H9 (cell line): ENCODE measurements at places on chromosomes 12 and 14.

GRCh38 chr12:1613860-1614259, 15.2 kb upstream of the WNT5B start:
- no peak for DNase-seq

DNA sequence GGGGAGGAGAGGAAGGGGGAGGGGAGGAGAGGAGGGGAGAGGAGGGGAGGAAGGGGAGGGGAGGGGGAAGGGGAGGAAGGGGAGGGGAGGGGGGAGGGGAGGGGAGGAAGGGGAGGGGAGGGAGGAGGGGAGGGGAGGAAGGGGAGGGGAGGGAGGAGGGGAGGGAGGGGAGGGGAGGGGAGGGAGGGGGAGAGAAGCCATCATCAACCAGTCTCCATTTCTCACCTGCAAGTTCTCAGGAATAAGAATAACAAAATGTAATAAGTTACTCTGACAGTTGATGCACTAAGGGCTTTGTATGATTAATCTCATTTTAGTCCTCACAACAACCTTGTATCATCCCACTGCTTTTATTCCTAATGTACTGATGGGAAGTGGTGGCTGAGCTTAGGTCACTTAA, 59.1 kb upstream of the TMEM263 start:
- DNase-seq: no peak

DNA sequence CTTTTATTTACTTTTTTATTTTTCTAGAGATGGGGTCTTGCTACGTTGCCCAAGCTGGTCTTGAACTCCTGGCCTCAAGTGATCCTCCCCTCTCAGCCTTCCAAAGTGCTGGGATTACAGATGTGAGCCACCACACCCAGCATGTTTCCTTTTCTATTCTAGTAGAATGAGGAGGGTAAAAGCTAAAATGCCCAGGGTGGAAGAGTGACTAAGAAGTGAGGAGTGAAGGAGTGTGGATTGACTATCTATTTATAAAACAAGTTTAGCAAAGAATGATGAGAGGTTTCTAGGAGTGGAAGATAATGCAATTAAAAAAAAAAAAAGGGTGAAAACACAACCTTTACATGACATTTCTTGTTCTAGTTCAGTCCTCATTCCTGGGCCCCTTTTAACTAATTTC, 29.8 kb upstream of the PKP2 start:
- DNase-seq: no peak

DNA sequence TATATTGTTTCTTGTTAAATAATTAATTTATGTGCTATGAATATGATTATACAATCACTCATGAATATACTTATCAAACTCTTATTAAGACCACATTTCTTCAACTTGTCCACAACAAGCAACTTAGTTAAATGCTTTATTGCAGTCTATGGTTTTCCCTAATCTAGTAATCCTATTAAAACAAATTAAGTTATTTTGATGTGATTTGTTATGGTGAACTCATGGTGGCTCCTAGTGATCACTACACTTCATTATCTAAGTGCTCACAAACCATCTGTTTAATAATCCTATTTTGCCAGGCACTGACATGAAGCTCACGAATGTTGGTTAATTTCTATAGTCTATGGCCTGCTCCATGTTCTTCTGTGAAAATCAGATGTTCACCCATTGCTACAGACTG, 42.9 kb downstream of the INSM2 start:
- DNase-seq: no peak

DNA sequence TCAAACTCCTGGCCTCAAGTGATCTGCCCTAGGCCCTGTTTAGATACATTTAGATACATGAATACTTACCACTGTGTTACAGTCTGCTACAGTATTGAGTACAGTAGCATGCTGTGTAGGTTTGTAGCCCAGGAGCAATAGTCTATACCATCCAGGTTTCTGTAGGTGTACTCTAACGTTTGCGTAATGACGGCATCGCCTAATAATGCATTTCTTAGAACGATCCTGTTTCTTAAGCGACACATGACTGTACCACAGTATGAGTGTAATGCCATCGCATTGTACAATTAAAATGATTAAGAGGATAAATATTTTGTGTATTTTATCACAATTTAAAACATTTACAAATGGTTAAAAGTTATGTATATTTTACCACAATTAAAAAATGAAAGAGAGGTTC, 18.9 kb downstream of the TMEM120B start:
- no peak for DNase-seq

- DNase-seq: peak; percentile 36
Observed at GRCh38 chr14:56422703-56423213, 156.8 kb upstream of the TMEM260 start.

DNA sequence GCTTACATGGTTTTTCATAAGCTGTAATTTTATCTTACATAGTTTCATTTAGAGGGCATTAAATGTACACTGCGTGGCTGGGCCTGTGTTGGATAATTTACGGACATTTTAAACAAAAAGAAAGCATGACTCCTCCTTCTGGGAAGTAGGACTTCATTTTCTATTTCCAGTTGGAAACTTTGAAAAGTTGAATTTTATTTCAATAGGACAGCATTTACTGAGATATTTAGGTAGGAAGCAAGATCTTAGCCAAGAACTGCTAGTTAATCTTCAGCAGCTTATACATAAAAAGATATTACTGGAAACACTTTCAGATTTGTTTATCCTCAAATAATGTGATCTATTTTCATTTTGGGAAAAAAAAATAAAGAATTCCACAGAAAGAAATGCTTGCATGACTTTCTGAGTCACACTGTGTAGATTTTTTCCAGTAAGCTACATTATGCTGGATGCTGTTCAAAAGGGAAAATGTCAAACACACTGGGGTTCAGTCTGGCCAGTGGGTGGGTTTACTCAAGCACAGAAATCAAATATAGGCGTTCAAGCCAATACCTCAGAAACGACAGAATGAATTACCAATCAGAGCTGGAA, 239.4 kb upstream of the KRR1 start:
- DNase-seq: no peak

DNA sequence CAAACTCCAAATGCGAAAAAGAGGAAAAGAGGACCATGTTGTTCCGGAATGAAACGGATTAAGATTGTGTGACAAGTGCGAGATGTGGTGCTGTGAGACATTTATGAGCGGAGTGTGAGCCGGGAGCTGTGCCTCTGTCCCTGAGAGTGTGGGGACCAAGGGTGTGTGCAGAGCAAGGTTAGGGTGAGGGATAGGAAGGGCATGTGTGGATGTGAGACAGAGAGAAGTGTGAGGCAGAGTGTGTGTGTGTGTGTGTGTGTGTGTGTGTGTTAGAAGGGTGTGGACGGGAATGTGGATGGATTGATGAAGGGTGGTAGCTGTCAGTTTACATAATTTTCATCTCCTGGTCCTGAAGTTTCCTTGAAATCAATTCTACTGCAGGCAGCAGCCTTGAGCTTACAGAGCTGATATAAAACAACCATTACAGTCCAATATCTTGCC, 4.3 kb upstream of the OTX2 start:
- peak; percentile 58 for DNase-seq

GRCh38 chr14:60777856-60778578, 43.5 kb downstream of the MNAT1 start:
- DNase-seq: no peak

- DNase-seq: no peak
Observed at GRCh38 chr12:102029141-102029540, 32.6 kb downstream of the WASHC3 start.

DNA sequence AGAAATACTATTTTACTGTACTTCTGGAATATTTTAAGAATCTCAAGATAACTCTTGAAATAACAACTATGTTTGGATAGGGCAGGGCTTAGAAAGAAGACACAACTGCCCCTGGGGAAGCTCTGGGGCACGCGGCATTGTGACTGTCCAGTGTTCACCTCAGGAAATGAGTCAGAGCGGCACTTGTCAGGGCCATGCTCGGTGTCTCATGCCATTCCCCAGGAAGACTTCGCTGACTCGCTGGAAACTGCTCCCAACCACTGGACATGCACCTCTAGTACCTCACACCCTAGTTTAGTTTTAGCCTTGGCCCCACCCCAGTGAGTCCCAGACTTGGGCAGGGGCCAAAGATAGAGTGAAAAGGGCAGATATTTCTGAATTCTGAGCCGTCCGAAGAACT, 192.0 kb downstream of the TTC7B start:
- DNase-seq: no peak

GRCh38 chr12:124007826-124008570, 35.0 kb downstream of the ZNF664 start:
- DNase-seq: no peak

- peak; percentile 42 for DNase-seq
Observed at GRCh38 chr12:47189728-47190127, 110.0 kb upstream of the AMIGO2 start.

DNA sequence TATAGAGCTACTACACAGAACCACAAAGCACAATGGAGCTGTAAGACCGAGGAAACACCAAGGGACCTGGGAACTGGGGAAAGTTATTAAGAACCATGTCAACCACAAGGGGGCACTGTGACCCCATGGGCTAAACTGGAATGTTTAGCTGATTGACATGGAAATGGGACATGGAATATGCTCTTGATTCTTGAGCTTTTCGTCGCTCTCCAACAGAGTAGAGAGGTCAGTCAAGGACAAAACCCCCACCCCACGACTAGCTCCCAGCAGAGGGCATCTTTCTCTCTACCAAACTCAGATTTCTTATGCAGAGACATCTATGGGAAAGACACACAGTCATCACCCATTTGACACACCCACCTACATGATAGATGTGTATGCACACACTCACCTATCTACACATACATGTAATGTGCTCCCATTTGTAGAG, 10.1 kb downstream of the NDRG2 start:
- DNase-seq: peak; percentile 85

DNA sequence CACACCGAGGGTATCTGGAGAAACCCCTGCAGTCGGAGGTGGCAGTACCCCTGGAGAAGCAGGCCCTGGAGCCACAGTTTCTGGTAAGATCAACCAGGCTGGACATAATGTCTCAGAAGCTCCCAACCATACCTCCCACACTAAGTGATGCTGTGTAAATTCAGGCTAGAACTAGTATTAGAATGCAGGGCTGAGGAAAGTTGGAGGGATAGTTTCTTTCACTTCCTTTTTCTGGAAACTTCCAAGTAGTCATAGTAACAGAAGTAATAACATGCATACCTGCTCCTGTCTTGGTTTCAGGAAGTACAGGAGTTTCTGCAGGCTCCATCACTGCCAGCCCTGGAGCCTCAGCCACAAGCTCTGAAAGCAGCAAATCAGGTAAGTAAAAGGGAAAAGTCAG, 228.1 kb upstream of the CNTN1 start:
- no peak for DNase-seq

DNA sequence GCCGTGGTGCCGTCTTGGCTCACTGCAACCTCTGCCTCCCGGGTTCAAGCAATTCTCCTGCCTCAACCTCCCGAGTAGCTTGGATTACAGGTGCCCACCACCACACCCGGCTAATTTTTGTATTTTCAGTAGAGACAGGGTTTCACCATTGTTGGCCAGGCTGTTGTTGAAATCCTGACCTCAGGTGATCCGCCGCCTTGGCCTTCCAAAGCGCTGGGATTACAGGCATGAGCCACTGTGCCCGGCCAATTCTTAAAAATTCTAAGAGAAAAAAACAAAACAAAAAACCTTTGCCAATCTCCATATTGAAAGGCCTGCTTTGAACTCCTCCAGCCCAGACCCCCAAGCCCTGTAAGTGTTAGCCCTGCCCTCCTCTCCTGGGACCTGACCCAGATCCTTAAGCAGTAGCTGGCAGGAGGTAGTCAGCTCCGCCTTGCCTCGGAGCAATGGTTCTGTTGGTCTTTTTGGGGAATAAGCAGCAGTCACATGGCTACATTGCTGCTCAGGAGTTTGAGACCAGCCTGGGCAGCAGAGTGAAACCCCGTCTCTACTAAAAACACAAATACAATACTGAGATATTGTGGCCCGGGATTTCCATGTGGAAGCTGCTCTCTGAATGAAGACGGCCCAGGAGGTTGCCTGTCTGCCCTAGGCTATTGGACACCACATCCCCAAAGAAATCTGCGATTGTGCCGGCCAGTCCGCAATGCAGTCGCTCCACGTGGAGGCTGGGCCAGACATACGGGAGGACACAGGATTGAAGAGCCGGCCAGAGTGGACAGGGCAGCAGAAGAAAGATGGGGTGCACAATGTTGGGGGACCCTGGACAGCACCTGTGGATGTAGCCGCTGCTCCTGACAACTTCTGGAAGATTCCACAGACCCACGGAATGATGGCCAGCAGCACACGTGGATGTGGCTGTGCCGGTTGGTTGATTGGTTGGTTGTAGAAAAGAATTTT, 28.8 kb upstream of the BEGAIN start:
- no peak for DNase-seq

- DNase-seq: no peak
Observed at GRCh38 chr14:94752591-94753436, 17.1 kb downstream of the GSC start.

GRCh38 chr14:61524211-61524806, 171.0 kb upstream of the HIF1A start:
- no peak for DNase-seq

- DNase-seq: peak; percentile 62
Observed at GRCh38 chr12:116539905-116540482, 19.2 kb upstream of the MAP1LC3B2 start.

DNA sequence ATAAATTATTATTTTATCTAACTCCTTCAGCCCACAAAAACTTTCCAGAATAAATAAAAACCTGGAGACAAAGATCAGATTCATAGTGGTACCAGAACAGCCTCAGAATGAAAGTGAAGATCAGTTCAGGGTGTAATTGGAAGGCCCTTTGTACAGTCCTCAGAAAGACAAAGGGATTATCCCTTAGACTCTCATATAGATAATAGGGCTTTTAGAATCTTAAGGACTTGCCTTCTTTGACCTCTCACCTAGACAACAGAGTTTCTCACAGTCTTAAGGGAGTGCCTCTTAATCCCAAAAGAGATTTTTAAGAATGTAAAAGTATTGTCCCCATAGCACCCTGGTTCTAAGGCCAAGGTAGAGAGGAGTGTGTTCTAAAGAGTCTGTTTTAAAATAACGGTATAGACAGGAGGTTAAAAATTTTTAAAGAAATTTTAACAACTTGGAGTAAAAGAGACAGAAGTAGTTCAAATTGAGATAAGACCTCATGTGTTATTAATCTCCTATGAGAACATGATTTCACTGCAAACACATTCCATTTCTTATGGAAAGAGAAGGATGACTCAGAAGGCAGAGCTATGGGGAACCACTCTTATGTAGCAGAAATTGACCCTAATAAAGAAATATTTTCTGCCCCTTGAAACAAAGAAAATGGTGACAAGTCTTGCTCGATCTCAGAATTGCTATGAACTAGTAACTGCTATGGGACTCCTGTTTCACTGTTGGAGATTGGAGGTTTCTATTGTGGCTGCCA, 24.2 kb upstream of the NOVA1 start:
- no peak for DNase-seq

- no peak for DNase-seq
Observed at GRCh38 chr12:45483571-45483970, 245.9 kb upstream of the ARID2 start.

GRCh38 chr14:45867046-45867894, 614.3 kb upstream of the MIS18BP1 start:
- no peak for DNase-seq

GRCh38 chr14:64952598-64953309, 10.2 kb upstream of the GPX2 start:
- DNase-seq: no peak

DNA sequence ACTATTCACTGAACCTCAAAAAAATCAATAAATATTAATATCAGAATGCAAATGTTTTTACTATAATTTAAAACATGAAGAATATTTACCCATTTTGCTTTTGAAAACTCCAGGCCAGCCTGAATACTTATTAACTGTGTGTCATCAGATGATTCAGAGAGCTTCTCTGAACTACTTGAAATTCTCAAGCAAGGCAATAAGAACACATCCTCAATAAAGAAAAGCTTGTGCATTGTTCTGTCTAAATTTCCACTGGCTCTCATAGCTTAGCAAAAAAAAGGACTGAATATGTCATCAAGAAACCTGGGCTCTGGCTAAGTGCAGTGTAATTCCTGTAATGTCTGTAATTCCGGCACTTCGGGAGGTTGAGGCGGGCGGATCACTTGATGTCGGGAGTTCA, 194.1 kb downstream of the BTG1 start:
- DNase-seq: no peak
